ENCODE measurements at places on chromosomes 7 and 10. TPM values are rescaled to one million over a fixed set of nuclear protein-coding genes. Genes with fewer than 3 reads are reported as not detected.

Gene SFRP5
- total RNA-seq: 0.31 TPM

Gene ZEB1
- 43.0 TPM for total RNA-seq

Gene SMO
- total RNA-seq: 13.2 TPM

Gene GHRHR
- total RNA-seq: not detected

Gene HHEX
- 10.0 TPM for total RNA-seq

Measured in kidney (tissue), 22 donors.